ENCODE measurements at places on chromosomes 2 and 18.

GRCh38 chr2:72762276-72762675, 63.6 kb downstream of the EXOC6B start:
- no peak for DNase-seq

DNA sequence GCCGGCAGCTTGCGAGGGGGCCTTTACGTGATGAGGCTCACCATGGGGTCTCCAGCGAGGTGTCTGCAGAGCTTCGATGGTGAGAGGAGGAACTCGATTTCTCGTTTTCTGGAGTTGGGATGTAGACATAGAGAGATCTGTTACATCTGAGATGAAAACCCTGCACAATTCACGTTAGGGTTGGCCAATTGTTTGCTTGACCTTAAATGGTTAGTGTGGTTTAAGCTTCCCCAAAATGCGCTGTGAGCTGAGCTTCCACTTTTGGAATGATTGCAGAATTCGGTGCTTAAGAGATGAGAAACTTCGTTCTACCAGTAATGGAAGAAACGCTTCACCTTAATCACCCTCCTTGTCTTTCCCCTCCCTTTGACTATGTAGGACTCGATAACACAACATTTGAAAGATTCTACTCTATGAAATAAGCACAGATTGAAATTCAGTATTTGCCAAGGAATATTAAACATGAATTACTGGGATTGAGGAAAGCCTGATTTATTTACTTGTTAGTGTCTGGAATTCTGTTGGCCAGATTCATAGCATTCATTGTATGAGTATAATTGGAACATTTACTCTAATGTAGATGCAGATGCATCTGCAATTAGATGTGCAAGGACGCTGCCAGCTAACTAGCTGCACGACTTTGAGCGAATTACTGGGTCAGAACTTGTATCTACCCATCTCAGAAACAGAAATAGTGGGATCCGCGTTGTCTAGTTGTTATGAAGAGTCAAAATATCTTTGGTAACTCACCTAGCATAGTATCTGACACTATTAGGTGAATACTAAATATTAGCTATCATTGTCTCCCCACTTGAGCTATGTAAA, 1.6 kb upstream of the KLF7 start:
- no peak for DNase-seq

- DNase-seq: no peak
These were observed 1596.5 kb upstream of the NXPH2 start for GRCh38 chr2:140376686-140377085.

GRCh38 chr2:45141883-45142866, 132.9 kb upstream of the SIX2 start:
- no peak for DNase-seq

GRCh38 chr2:241109210-241110088, 7.4 kb upstream of the MTERF4 start:
- DNase-seq: no peak

DNA sequence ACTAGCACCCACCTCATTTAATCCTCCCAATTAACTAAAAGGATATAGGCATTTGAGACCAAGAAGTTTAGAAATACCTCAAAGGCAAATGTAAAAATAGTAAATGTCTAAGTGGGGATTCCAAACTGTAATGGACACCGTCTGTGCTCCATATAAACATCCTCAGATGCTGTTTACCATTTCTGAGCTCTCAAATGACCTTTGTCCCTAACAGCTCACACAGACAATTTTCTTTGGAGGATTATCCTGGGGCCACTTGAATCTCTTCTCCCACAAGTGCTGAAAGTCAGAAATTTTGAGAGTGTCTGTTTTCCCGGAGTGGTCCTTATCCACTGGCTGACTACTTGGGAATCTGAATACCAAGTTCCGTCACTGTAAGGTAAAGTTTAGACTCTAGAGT, 1418.9 kb downstream of the LRP1B start:
- DNase-seq: no peak

DNA sequence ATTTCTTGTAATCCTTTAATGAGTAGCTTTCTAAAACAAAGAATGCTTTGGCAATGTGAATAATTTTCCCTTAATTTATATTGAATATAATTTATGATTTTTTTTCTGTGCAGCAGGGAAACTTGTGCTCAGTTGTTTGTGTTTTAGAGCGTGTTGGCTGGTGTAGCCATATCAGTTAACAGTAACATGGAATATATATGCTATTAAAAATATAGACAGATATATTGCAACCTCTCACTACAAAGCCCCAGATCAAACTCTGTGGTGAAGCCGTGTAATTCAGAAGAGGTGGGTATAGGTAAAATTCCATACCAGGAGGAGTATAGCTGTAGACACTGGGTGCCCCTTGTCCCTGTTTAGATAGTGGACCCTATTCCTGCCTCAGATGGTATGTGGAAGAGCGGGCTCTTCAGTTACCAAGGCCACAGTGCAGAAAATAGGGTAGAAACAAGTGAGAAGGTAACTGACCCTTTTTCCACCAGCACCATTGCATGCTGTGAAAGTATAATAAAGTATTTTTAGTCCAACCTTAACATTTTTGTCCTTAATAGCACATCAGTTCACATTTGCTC, 18.1 kb upstream of the RASGRP3 start:
- no peak for DNase-seq

DNA sequence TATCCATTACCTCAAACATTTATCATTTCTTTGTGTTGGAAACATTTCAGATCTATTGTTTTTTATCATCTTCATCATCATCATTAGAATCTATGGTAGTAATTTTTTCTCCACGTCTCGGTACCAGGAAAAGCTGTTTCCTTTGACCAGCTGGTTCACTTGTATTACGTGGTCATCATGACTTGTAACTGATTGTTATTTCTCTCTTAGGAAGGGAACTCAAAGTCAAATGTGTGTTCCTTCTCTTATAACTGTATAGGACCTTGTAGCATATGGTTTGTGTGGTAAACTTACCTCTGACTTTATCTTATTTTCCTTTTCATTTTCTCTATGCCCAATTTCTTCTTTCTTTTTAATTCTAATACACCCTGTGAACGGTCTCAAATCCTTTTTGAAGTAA, 16.5 kb downstream of the NCOA1 start:
- DNase-seq: no peak

DNA sequence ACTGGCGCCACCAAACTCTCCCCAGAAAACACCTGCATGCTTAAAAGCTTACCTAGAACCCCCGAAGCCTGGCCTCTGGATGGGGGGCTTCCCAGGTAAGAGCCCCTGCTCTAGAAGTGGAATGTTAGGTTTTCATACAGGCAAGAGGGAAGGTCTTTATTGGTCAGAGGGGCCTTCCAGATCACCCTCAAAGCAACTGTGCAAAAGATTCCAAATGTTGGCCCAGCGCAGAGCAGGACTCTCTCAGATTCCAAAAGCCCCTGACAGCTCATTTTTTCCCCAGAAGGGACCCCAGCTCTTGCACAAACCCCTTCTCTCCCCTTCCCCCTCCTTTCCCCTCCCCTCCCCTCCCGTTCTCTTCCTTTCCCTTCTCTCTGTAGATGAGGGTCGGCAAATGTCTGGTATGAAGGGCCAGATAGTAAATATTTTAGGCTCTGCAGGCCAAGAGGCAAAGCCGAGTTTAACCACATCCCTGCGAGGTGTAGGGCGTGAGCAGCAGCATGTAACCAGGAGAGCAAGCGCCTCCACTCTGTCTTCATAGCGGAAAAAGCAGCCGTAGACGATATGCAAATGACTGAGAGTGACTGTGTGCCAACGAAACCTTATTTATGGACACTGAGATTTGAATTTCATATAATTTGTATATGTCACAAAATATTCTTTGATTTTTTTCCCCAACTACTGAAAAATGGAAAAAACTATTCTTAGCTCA, 116.9 kb downstream of the SMAD7 start:
- peak; percentile 57 for DNase-seq

DNA sequence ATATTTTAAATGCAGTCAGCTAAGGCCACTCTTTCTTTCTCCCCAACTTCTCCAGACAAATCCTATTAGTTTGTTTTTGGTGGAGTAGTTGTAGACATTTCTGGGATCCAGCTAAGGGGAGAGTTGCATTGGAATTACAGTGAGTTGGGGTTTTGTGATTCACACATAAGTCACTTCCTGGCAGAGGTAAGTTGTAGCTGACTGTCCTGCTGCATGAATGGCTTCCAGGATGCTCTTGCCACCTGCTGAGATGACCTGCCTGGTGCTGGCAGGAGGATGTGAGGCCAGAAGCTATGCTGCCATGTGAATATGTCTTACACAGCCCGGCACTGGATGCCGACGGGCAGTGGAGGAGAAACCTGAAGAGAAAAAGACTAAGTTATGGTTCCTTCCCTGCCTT, 243.7 kb downstream of the TDRD15 start:
- no peak for DNase-seq

- DNase-seq: no peak
These were observed 301.1 kb downstream of the ERBB4 start for GRCh38 chr2:212237350-212238095.

GRCh38 chr18:40346146-40346545, 1608.9 kb upstream of the PIK3C3 start:
- no peak for DNase-seq

- peak; percentile 92 for DNase-seq
These were observed at the start of gene MSH6 for GRCh38 chr2:47782671-47783485. Gene MSH6, plus strand, starts transcription at chr2:47783145. Its CDS starts 89 bp downstream, at chr2:47783234.

GRCh38 chr2:207487650-207488311, 42.0 kb upstream of the CREB1 start:
- DNase-seq: no peak

GRCh38 chr2:22481486-22482259, 903.3 kb upstream of the KLHL29 start:
- no peak for DNase-seq

GRCh38 chr2:20052861-20053281, 1.4 kb upstream of the LAPTM4A start:
- DNase-seq: no peak

GRCh38 chr2:189129971-189130370, 49.6 kb downstream of the COL5A2 start:
- no peak for DNase-seq

- no peak for DNase-seq
These were observed 198.5 kb downstream of the UBE2E3 start for GRCh38 chr2:181178823-181179412.

GRCh38 chr18:46067438-46068007, 4.5 kb downstream of the PSTPIP2 start:
- DNase-seq: no peak

DNA sequence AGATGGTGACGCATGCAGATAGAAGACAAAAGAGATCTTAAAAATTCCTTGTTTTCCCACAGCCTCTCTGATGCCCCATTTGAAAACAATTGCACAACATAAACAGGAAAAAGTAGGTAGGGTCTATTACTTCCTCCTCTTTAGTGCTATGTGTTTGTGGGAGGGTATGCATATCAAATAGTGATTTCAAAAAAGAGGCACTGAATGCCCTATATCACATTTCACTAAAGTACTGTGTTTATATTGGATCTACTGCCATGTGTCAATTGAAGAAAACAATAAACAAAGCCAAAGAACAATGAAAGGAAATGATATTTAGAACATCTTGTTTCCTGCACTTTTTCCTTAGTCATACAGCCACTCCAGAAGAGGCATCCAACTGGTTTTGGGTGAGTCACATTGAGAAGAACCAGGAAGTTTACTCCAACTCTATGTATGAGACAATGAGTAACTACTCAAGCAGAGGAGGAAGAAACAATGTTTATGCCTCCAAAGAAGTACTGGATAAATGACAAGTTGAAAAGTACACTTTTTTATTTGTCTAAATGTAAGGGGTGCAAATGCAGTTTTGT, 583.6 kb downstream of the FBXO15 start:
- DNase-seq: no peak

DNA sequence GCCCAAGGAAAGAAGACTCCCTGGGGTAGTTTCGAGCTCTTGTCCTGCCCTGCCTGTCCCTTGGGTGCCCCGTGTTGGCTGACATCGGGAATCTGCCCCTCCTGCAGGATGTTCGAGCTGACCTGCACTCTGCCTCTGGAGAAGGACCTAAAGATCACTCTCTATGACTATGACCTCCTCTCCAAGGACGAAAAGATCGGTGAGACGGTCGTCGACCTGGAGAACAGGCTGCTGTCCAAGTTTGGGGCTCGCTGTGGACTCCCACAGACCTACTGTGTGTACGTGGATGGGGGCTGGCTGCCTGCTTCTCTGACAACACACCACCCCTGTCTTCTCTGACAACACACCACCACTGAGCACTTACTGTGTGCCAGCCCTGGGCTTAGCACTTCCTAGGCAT, 210.8 kb downstream of the DYSF start:
- DNase-seq: no peak

DNA sequence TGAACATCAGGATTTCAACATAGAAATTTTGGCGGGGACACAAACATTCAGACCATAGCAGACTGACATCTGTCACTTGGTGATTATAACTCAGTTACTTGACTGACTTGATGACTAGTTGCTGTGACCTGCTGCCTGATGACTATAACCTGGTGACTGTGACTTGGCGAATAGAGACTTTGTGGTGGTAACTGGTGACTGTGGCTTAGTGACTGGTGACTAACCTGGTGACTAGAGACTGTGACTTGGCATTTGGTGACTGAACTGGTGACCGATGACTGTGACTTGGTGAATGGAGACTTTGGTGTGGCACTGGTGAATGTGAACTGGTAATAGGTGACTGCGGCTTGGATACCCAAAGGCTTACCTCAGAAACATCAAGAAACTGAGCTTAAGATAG, 563.1 kb upstream of the FAM98A start:
- no peak for DNase-seq

DNA sequence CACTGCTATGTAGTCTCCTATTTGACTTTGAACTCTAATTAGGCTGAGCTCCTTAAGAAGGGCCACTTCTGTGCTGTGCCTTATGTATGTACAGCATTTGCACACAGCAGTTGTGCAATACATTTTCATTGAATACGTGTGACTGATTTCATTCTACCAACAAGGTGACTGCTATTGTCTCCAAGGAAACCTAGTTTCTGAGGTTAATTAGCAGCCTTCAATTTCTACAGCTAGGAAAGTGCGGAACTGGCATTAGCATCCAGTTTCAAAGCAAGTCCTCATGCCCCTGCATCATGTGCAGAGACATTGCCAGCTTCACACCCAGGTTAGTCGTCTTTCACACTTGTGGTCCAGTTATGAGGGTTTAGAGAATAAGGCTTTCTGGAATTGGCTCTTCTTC, 58.6 kb downstream of the NCK2 start:
- no peak for DNase-seq

DNA sequence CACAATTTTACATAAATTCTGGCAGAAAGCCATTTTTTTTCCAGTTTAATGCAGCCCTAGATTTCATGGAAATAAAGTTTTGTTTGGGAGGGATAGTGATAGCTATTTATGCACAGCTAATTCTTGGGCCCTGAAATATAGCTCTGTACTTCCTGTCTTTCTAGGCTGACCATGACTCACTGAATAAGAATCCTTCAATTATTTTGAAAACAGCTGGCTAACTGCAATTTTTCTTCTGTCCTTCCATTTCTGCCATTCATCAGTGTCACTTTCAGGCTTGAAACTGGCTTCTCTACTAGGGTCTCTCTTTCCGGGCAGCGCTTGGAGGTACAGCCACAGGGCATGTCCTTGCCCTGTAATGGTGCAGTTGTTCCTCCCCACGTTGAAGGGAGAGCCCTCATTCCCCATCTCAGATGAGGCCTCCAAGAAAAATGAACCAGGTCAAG, 97.1 kb upstream of the TMEM178A start:
- DNase-seq: no peak
